Motor neuron (in vitro differentiated cells): ENCODE measurements at places on chromosomes 3 and 15. TPM values are rescaled to one million over a fixed set of nuclear protein-coding genes. Genes with fewer than 3 reads are reported as not detected.

The ALDH1A2 gene
- 0.21 and 0.49 TPM in 2 replicates for total RNA-seq

The LNP1 gene
- 2.6 and 2.9 TPM in 2 replicates for total RNA-seq

The MYL3 gene
- 2.4 and 2.5 TPM in 2 replicates for total RNA-seq

The FAM3D gene
- total RNA-seq, result 0.73 TPM in 1 of 2 replicates, not detected in the other

The ANKRD28 gene
- 16.2 and 19.2 TPM in 2 replicates for total RNA-seq

The CYP1A2 gene
- total RNA-seq, result 0.10 and 0.14 TPM in 2 replicates

The RETNLB gene
- 1.4 TPM in 1 of 2 replicates, not detected in the other for total RNA-seq

The WNT7A gene
- total RNA-seq, result 9.9 and 10.0 TPM in 2 replicates

The GP9 gene
- not detected in 2 replicates for total RNA-seq

The ADAMTS7 gene
- total RNA-seq, result 2.4 and 7.1 TPM in 2 replicates

The TEX55 gene
- total RNA-seq, result 0.44 and 0.66 TPM in 2 replicates

The C3orf70 gene
- total RNA-seq, result 2.7 and 3.0 TPM in 2 replicates

The CAV3 gene
- total RNA-seq, result not detected in 2 replicates

The HTR3E gene
- total RNA-seq, result not detected in 2 replicates

The FBXW12 gene
- 0.31 TPM in 1 of 2 replicates, not detected in the other for total RNA-seq

The SOX14 gene
- total RNA-seq, result 0.45 TPM in 1 of 2 replicates, not detected in the other

DNA sequence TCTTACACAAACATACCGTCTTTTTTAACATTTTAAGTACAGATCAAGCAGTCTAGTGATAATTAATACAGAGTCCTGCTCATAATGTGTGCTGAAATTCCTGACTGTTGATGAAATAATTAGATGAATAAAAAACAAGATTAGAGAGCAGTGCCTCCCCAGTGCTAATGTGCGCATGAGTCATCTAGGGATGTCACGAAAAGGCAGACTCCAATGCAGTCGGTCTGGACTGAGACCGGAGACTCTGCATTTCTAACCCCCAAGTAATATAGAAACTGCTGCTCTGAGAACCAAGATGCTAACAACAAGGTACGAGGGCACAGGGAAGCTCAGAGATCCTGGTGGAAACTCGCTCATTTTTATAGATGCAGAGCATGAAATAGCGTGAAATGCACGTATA, 61.4 kb downstream of the COL8A1 start:
- ATAC-seq, result peak; percentile 80

DNA sequence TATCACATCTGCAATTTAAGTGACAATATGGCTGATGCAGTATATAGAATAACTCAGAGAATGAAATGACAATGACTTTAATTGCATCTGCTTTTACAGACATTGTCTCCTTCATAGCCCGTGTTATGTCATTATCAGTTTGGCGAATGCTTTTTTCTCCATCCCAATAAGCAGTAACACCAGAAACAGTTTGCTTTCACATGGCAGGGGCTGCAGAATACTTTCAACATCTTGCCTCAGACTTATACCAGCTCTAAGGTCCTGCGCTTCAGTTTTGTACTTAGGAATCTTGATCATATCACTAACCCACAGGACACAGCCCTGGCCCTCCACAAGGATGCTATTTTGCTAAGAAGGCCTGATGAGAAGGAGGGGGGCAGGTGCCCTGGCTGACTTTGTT, 49.9 kb upstream of the SPESP1 start:
- ATAC-seq, result no peak

- ATAC-seq, result no peak
These were observed 42.3 kb downstream of the BOC start for GRCh38 chr3:113253702-113254101.

DNA sequence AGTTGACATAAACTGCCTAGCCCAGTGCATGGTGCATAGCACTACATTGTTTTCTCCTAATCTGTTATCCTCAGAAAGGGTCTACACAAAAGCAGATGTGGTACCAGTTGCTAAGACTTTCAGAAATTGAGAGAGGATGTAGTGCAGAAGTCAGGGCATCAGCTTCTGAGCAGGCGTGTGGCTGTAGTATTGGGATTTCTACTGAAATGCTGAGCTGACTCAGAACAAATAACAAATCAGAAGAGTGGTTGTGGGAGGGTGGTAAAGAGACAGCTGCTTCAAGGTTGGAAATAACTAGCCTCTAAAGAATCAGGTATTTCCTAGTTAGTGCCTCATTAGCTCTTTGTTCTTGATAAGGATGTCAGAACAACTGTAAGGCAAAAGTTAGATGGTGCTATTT, 161.3 kb downstream of the AKAP13 start:
- ATAC-seq, result peak; percentile 22

- no peak for ATAC-seq
These were observed 92.8 kb downstream of the DUT start for GRCh38 chr15:48423896-48424475.

DNA sequence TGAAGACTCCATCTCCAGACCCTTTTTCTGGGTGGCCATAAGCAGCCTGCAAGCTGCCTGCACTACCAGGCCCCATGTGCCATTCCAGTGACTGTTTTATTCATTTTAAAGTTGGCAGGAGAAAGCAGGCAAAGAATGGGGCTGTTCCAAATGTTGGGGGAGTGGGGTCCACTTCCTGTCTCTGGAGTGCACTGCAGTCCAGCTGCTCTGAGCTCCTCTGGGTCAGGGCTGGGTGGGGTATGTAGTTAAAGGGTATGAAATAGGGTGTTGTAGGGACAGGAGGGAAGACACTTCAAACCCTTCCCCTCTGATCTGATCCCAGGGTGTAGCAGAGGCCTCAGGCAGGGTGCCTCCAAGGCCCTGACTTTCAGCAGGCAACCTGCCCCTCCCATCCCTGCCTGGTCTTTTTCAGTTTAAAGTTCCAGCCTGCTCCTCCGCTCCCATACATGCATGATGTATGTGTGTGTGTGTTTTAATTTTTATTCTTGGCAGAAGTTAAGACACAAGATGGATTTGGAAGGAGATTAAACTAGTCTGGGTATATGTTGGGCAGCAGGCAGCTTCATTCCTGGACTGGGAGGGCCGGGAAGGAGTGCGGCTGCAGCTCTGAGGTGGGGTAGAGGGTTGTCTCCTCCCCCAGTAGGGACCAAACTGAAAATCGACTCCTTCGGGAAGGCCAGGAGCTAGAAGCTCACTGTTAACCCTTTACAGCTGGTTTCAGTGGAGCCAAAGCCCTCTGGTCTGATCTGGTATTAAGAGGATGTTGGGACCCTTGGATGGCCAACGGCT, 17.3 kb downstream of the BOC start:
- no peak for ATAC-seq

DNA sequence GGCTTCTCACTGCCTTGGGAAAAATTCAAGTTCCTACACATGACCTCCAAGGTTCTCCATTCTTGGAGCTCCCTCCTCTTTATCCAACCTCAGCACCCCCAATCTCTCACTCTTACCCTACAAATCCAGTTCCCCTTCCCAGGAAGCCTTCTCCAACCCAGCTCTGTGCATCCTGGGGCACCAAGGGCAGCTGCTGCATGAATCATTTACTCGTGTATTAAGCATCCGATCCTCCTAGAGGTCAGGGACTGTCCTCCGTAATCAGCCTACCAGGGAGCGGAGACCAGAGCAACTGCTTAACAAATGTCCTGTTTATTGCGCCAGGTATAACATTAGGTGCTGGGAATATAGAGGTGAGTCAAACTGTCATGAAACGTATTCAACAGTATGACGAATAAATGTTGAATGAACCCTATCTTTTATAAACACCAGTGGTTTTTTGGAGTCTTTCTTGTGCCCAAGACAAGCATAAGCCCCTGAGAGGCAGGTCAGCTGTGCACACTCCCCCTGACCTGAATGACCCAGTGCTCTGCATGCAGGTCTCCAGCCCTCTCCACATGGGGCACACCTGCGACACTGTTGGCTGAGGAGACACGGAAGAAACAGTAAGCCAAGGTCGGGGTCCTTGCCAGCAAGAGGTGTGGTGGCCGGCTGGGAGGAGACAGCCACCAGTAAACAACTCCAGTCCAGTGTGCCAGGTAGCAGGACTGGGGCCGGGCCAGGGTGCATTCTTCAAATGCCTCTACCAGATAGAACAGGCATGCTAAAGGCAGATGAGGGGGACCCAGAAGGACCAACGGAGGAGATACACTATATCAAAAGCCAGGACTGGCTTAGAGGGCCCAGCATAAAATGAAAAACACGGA, 27.6 kb downstream of the ANP32A start:
- ATAC-seq, result no peak

- no peak for ATAC-seq
These were observed 30.5 kb upstream of the GALNT15 start for GRCh38 chr3:16143861-16144447.

- no peak for ATAC-seq
These were observed 344.6 kb downstream of the EPHA3 start for GRCh38 chr3:89452066-89452465.

DNA sequence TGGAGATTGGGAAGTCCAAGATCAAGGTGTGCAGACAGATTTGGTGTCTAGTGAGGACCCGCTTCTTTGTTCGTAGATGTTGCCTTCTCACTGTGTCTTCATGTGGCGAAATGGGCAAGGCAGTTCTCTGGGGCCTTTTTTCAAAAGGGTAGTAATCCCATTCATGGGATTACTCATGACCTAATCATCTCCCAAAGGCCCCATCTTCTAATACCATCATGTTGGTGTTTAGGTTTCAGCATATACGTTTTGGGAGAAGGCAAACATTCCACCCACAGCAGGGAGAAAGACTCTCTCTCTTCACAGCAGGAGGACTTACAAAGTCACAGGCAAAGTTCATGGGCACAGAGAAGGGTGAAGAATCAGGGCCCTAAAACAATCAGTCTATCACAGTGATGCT, 252.1 kb downstream of the RPLP1 start:
- no peak for ATAC-seq

- no peak for ATAC-seq
These were observed 13.3 kb upstream of the TNFSF10 start for GRCh38 chr3:172536505-172536904.

- peak; percentile 44 for ATAC-seq
These were observed 108.3 kb upstream of the ETV5 start for GRCh38 chr3:186216900-186217819.

- ATAC-seq, result no peak
These were observed 370.4 kb upstream of the RGMA start for GRCh38 chr15:93459396-93459795.

GRCh38 chr3:48273594-48274211, 32.8 kb downstream of the ZNF589 start:
- peak; percentile 47 for ATAC-seq

DNA sequence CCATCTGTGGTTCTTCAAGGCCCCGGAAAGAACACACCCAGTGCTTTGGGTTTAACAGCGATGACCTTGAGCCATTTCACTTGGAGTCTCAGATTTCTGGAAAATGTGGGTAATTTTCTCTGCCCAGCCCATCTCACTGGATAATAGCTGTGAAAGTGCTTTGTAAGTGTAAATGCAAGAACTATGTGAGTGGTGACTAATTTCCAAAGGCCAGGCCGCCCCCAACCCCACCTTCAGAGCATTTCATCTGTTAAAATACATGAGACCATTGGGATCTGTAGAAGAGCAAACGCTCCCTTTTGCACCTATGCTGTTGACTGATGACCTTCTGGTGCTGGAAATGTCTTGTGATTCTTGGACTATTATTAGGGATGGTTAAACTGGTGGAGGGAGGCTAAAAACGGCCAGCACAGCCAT, 196.8 kb upstream of the LPP start:
- ATAC-seq, result no peak

GRCh38 chr15:84702961-84703482, 12.9 kb downstream of the SEC11A start:
- peak; percentile 55 for ATAC-seq

- ATAC-seq, result peak; percentile 41
These were observed 89.5 kb downstream of the ITPR1 start for GRCh38 chr3:4582624-4583023.

DNA sequence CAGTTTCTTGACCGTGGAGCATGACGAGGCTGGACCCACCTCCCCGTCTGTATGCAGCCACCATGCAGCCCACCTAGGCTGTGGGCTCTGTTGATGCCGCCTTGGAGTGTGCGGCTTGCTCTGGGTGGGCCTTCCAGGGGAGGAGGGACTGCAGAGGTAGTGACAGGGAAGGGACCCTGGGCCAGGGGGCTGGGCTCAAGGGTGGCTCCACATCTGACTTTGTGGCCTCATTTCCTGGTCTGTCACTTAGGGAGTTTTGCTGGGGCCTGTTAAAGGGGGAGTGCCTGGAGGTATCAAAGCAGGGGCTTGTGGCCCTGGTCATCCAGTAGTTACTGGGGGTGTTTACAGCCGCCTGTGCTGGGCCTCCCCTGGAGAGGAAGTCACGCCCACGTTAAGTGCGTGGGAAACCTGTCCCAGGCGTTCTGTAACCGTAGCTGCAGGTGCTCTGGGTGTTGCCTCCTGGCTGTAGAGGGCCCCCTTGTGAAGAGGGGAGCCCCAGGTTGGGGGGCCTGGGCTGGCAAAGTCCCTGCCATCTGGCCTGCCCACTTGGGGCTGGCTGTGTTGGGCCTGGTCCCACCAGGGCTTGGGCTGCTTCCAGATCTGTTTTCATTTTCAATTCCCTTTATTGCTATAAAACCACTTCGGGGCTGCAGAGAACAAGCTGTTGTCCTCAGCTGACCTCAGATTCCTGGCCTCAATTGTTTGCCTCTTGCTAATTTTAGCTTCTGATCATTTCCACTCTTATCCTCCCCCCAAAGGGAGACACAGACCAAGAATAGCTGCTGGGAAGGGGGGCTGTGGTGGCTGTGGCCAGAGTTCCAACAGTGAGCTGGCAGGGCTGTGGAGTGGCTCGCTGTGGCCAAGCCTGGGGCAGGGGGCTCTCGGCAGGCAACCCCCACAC, 26.5 kb downstream of the KLF13 start:
- ATAC-seq, result peak; percentile 83

GRCh38 chr3:13195374-13195773, 122.1 kb upstream of the IQSEC1 start:
- no peak for ATAC-seq

- ATAC-seq, result no peak
These were observed 3.4 kb upstream of the CEP152 start for GRCh38 chr15:48814286-48814685.

GRCh38 chr3:114803042-114803695, 343.9 kb downstream of the ZBTB20 start:
- ATAC-seq, result no peak

- ATAC-seq, result no peak
These were observed 56.3 kb upstream of the CFAP20DC start for GRCh38 chr3:59106085-59106648.

- no peak for ATAC-seq
These were observed 16.1 kb downstream of the ZNF80 start for GRCh38 chr3:114221165-114221880.

GRCh38 chr15:39747326-39747725, 35.3 kb downstream of the FSIP1 start:
- ATAC-seq, result peak; percentile 38

DNA sequence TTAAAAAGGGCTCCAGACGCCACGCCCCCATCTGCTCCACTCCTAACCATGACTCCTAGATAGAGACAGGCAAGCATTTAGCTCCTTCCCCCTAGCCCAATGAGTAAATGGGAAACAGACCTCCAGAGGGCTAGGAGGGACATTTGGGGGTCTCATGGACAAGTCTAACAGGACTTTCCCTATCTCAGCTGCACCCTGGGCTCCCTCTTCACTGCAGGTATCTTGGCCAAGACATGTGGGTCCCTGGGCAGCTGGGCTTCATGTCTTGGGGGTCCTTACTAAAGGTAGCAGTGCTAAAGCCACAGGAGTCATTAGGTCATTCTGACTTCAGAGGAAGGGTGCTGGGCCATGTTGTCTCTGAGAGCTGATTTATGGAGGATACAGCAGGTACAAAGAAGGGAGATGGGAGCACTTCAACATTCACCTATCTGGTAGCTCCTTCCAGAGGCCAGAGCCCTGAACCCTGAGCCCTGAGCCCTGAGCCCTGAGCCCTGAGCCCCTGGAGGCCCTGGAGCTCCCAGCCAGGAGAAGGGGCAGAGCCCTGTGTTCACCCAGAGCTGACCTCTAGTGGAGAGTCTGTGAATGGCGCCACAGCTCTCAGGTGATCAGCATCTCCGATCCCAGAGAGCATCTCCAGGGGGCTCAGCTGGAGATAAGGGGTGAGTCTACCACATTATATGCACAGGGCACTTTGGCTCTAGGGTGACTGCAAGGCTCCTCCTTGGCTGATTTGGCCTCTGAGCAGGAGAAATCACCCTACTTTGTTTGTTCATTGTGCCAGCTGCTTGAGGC, 40.1 kb upstream of the EPHB1 start:
- ATAC-seq, result no peak
